ENCODE measurements at places on chromosomes 3 and 15.

- no peak for DNase-seq
Measured at GRCh38 chr15:28080386-28080785, 18.7 kb downstream of the OCA2 start.

GRCh38 chr15:63708126-63708772 is 111.1 kb downstream of the FBXL22 start:
- DNase-seq, result no peak

DNA sequence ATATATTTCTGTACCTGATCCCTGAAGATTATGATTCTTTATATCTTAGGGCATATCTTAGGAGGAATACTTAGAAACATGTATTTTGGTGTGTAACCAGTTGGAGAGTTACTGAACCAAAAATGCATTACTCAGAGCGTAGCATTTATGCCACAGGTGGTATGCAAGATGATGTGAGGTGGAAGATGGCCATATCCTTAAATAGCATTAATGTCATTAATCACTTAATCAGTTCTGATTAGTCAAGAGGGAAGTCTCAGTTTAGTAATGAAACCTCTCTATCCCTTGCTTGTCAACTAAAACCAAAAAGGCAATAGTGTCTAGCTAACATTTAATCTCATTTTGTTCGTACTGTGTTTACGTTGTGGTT is 130.5 kb upstream of the PHLDB2 start:
- no peak for DNase-seq

DNA sequence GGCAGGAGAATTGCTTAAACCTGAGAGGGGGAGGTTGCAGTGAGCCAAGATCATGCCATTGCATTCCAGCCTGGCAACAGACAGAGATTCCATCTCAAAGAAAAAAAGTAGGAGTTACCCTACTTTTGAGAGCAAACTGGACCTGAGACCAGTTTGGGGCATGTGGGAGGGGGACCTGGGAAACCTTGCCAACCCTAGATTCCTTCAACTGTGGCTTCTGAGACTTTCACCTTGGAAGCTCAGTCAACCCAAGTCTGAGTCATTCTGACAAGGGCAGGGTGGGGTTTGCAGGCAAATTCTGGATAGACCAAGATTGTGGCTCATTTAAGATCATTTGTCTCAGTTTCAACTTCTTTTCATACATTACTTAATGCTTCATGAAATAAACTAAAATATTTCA is 23.8 kb upstream of the SIAH2 start:
- no peak for DNase-seq

- no peak for DNase-seq
Measured at GRCh38 chr3:147775816-147776530, 366.8 kb downstream of the ZIC1 start.

DNA sequence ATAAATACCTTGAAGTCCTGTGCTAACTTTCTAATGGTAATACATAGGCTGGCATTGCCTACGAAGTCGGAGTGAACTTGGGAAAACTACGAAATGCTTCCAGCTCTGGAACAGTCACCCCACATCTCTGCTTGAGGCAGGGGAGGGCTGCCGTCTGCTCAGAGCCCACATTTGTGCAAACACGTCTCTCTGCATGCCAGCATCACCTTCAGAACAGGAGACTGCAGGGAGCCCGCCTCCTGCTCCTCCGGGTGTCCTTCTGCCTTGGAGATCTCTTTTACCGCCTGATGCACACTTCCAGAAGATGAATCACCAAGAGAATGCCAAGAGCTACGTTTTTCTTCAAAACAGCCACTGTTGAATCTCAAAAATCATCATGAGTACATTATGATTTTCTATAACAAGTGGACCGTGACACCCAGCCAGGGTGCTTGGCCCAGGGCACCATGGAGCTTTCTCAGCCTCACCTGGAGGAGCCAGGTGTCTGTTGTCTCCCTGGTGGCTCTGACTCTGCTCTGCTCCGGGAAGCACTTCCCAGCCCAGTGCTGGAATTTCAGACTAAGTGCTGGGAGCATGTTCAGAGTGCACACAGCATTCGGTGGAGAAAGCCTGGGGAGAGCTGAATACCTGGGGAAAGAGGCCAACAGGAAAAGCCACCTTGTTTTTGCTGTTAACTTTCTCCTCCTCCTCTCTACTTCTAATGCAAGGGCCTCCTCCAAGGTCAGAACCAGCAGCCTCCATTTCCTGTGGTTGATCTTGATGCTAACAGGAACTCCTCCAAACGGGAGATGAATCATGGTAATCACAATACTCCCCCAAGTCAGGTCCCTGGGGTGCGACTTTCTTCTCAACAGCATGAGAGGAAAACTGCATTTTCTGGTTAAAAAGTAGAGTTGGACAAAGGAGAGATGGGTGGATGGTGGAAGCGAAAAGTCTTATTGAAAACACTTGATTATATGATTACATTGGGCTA is 467.7 kb downstream of the GABRG3 start:
- DNase-seq, result no peak

DNA sequence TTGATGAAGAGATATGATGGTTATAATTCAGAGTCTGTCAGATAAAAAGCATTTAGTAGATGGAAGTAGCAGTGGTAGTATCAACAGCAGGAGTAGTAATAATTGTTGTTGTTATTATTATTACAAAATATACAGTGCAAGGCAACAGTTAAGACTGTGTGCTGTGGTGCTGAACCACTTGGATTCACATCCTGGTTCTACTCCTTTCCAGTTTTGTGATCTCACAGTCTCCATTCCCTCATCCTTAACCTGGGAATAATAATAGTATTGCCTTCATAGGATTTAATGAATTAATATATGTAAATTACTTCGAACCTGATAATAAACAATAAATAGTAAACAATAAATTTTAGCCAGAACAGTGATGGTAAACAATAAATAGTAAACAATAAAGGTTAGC is 37.1 kb upstream of the TSC22D2 start:
- no peak for DNase-seq

GRCh38 chr15:45221967-45222366 is 30.1 kb upstream of the SLC28A2 start:
- no peak for DNase-seq

DNA sequence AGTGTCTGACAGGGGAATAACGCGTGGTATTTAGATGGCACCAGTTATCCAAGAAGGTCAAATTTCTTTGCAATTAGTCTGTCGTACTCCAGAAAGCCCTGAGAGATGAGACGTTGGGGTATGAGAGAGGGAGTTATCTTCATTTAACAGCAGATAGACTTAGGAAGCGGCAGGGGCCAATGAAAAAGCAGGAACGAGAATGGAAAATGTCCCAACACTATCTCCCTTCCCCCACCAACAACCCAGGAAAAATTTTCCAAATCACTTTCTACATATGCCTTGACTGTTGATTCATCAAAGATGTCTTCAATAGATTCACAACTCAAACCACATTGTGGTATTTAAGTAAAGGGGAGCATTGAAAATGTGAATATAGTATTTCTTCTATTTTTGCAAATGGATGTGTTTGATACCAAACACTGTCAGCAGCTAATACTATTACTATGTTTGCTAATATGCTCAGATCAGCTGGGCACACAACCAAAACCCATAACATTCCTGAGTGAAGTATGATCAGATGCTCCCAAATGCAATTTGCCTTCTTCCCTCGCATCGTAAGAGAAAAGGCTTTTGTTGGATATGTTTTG is 13.3 kb upstream of the GREM1 start:
- no peak for DNase-seq

DNA sequence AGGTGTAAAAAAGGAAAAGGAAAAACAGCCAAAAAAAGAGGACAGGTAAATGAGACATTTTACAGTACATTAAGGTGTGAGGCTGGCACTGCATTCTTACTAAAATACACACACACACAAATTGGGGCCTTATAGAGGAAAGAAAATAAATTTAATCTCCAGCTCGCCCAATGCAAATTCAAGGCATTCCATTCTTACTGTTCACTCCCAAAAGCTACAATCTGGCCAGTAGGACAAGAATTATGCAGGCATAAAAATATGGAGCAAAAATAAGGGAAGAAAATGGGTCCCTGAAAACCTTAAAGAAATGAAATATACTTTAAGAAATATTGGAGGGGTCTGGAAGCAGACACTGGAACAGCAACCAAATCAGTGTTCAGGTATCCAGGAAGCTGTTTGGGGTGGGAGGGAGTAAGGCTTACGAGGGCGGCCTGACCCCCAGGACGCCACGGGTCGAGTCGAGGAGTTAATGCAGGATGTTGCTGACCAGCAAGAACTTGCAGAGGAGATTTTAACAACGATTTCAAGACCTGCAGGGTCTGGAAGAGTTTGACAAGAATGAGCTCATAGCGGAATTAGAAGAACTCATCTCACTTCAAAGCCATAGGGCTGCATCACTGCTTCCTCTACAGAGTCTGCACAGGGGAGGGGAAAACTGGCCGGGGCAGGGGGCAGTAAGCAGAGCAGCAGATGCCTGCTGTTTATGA is 245.5 kb downstream of the TBL1XR1 start:
- DNase-seq, result no peak

DNA sequence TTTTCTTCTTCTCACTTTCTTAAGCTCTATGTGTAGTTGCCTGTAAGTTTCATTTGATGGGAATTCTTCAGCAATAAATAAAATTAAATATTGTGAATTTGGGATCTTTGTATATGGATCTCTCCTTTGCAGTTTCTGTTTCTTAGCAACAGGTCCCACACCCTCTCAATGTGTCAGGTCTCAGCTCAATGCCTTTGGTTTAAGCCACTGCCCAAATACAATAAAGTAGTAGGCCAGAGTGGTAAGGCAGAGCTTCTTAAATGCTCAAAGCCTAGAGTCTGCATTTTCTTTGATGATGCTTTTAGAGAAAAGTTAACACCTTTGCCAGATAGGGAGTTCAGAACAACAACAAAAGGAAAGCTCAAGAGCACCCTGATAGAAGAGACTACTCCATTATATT is 343.7 kb downstream of the NSUN3 start:
- no peak for DNase-seq

- DNase-seq, result no peak
Measured at GRCh38 chr3:15215996-15216395, 9.9 kb downstream of the CAPN7 start.

DNA sequence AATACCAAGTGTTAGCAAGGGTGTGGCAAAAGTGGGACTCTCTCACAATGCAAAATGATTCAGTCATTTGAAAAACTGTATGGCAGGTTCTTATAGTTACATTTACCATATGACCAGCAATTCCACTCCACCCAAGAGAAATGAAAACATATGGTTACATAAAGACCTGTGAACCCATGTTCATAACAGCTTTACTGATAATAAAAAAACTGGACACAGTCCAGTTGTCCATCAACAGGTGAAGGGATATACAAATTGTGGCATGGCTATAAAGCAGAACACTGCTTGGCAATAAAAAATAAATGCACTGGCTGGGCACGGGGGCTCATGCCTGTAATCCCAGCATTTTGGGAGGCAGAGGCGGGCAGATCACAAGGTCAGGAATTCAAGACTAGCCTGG is 30.8 kb downstream of the RAD18 start:
- DNase-seq, result no peak

GRCh38 chr3:178950676-178951075 is 120.9 kb downstream of the ZMAT3 start:
- DNase-seq, result no peak

DNA sequence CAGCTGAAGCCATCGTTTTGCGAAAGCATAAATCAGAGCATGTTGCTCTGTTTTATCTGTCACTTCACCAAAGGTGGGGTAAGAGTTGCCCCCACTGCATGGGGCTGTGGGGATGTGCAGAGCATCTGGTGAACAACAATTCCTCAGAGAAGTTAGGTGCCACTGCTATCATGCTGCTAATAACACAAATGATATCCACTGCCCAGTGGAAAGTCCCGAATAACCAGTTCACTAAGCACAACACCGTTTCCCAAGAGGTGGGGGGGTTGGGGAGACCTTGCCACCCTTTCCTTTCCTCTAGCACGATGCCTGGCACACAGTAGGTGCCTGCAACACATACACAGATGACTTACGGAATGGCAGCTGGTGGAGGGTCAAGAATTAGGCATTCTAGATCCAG is 38.6 kb downstream of the FAM3D start:
- no peak for DNase-seq

GRCh38 chr15:75891895-75892294 is 11.8 kb upstream of the FBXO22 start:
- no peak for DNase-seq

DNA sequence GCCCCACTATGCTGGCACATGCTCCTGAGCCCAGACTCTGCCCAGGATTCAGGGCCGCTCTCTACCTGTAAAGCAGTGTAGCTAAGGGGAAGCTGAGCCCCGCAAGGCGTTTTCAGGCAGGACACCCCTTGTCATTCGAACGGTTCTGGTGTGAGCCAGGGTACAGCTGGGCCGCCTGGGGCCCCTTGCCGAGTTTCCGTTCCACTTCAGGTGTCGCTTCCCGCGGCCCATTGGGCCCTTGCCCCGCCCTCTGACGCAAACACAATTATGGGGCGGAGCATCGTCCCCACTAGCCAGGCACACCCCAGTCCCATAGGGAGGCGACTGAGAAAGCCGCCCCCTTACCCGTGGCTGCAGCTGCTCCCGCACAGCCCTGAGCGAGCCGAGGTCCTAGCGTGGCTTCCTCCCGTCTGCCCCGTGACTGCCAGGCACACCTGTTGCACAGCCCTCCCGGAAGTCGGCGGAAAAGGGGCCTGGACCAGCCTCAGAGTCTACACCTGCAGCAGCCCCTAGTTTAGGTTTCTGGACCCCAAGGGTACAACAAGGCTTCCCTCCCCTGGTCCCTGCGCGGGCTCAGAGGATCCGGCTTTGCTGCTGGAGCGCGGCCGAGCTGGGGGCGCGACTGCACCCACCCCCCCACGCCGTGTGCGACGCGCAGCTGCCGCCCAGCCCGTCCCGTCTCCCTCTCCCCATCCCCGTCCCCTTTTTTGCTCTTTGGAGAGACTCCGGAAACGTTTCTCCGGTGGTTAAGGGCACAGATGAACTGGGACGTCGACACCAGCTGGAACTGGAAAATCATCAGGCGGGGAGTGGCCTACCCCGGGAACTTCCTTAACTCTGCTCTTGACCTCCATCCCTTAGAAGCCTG is at the start of gene PLSCR2:
TSS of gene PLSCR2 (minus strand) at position 412 of the 868 bp plus-strand sequence. CDS start 9,657 bp downstream, outside the sequence.
- peak; percentile 88 for DNase-seq

DNA sequence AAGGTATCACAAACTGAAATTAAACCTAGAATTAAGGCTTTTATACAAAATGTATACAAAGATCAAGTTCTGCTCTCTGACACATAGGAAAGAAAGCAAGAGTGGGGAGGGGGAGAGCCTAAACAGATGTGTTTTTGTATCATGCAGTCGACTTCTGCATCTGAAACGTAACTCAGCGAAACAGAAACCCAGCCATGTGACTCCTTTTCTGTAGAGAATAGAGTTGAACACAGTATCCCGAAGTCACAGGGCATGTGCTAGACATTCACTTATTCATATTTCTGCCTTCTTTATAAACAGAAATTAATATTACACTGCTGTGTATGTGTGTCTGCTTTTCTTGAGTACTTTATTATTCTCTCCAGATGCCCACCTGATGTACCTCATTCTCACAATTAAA is 121.0 kb downstream of the PDZRN3 start:
- DNase-seq, result peak; percentile 26

- no peak for DNase-seq
Measured at GRCh38 chr3:34020726-34021680, 222.6 kb downstream of the PDCD6IP start.

DNA sequence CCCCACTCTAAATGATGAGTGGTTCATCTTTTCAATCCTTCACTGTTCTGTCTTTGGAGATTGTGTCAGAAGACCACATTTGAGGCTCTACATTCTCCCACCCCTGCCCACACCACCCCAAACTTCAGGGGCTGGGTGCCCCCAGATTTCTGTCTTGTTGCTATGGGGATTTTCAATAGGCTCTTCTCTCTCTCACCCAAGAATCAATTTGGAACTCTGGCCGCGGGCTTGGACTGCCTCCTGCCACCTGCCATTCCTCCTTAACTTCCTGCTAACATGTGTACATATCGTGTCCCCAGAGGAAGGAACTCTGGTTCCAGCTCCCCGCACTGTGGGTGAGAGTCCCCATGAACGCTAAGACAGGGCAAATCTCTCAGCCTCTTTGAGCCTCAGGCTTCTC is 67.4 kb upstream of the LARS2 start:
- DNase-seq, result no peak

- no peak for DNase-seq
Measured at GRCh38 chr3:195869413-195870001, 38.8 kb downstream of the TNK2 start.
